ENCODE measurements at places on chromosomes 3 and 15.

DNA sequence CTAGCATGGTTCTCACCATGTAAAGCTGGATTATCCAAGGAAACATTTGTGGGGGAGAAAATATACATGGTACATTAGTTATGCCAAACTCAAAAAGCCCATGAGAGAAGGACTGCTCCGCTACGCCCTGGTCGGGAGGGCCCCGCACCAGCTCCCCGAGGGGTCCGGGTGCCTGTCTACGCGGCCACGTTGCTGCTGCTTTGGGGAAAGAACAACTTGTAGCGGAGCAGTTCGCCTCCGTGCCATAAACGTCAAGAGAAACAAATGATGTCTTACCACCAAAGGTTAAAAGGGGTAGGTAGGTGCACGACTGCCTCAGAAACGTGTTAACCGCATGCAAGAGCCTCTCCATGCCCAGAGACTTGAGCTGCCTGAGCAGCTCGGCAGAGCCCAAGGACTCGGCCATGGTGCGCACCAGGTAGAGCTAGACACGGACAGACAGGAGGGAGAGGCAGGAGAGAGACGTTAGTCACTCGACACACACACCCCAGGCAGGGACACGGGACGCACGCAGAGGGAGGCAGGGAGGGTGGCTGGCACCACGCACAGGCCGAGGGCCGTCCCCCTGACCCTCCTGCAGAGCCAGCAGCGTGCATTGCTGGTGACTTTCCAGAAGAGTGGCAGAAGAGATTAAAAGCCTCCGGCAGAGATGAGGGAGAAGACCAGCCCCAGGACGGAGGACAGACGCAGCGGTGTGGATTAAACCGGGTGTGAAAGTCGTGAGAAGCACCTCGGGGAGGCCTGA is 63.4 kb downstream of the CYFIP1 start:
- DNase-seq = no peak

- DNase-seq = no peak
Measured at GRCh38 chr3:179088306-179088705, 16.7 kb upstream of the ZMAT3 start.

- peak; percentile 17 for DNase-seq
Measured at GRCh38 chr3:44104668-44105321, 136.9 kb upstream of the TOPAZ1 start.

DNA sequence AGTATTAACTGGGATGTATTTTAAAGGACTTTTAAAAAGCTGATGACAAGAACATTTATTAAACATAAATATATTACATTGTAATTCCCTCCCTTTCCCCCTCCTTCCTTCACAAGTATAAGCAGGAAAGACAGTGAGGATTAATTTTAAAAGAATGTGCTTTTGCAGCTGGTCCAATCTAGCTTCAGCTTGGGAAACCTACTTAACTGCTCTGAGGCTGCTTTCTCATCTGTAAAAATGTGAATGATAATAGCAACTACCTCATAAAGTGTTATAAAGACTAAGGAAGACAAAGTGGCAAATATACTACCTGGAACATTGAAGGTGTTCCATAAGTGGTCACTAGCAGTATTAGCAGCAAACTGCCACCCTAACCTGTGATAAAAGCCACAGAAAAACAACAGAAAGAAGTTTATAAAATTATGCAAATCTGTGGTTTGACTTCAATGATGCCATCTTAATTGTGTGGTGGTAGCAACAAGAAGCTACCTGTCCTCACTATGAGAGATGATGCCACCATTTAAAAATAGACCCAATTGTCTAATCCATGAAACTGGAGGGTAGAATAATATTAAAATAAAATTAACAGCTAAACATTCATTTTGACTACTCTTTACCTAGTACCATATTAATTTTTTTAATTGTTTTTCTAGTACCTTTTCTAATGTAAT is 20.0 kb downstream of the DHX36 start:
- DNase-seq = peak; percentile 13

Measured in AG09309 (cell line).